ENCODE measurements at places on chromosomes 2 and 18.

GRCh38 chr2:117933884-117934354, 80.0 kb downstream of the CCDC93 start:
- no peak overlapping the region for H3K4me3 ChIP-seq
- H3K27ac ChIP-seq = peak overlapping the region; percentile 16
- H3K27me3 ChIP-seq = no peaks in the 10 kb centered on the region
- DNase-seq = no peak
- H3K4me1 ChIP-seq = no peaks in the 10 kb centered on the region

- peaks cover under 1% of the 10 kb centered on the region for H3K4me1 ChIP-seq
- H3K4me3 ChIP-seq = no peak overlapping the region
- DNase-seq = no peak
- H3K27me3 ChIP-seq = no peaks in the 10 kb centered on the region
- peaks cover 4% of the 10 kb centered on the region for H3K36me3 ChIP-seq
- H3K27ac ChIP-seq = no peak overlapping the region
Measured at GRCh38 chr2:11703700-11704099, 33.7 kb upstream of the NTSR2 start.

DNA sequence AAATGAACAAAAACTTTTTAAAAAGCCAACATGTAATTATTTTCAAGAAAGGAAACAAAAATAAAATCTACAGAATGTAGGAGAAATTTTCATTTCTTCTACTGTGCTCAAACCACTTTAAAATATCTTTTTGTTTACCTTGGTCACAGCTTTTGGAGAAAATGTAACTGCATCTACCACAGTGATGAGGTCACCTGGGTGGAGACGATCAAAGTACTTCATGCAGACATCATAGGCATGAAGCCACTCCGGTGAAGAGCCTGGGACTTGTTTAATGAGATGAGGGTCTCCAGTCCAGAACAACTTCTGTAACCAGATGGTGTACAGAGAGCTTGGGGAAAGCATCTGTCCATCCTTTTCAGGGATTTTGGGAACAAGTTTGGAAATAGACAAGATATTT, 285.8 kb downstream of the NBAS start:
- H3K4me1 ChIP-seq = peaks cover 5% of the 10 kb centered on the region
- H3K27me3 ChIP-seq = no peaks in the 10 kb centered on the region
- no peak overlapping the region for H3K4me3 ChIP-seq
- no peak for DNase-seq

DNA sequence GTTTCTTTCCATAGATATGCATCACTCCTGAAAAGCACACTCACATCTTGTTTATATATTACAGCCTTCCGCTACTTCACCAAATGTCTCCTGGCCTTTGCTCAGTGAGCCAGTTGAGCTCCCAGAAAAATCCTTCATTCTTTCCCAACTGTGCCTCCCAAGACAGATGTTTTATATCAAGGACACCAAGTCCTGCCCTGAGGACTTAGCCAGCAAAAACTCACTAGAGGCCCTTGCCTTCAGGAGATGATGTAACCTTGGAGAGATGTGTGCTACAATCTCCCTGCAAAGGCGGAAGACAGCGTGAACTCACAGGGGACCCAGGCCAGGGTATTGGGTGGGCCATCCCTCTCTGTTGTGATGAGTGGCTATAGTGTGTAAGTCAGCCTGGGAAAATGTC, 86.1 kb upstream of the CTAGE1 start:
- no peaks in the 10 kb centered on the region for H3K36me3 ChIP-seq
- H3K27ac ChIP-seq = no peak overlapping the region
- no peak overlapping the region for H3K4me3 ChIP-seq
- H3K27me3 ChIP-seq = no peaks in the 10 kb centered on the region
- DNase-seq = no peak

GRCh38 chr2:24214880-24215279, 40.0 kb downstream of the FAM228A start:
- peaks cover 4% of the 10 kb centered on the region for H3K36me3 ChIP-seq
- DNase-seq = no peak
- H3K27me3 ChIP-seq = no peaks in the 10 kb centered on the region
- peaks cover 5% of the 10 kb centered on the region for H3K4me1 ChIP-seq
- no peak overlapping the region for H3K27ac ChIP-seq
- H3K4me3 ChIP-seq = no peak overlapping the region

GRCh38 chr2:48148841-48149430, 242.6 kb upstream of the FBXO11 start:
- no peak overlapping the region for H3K4me3 ChIP-seq
- DNase-seq = no peak
- no peaks in the 10 kb centered on the region for H3K36me3 ChIP-seq
- no peaks in the 10 kb centered on the region for H3K4me1 ChIP-seq
- no peak overlapping the region for H3K27ac ChIP-seq
- H3K27me3 ChIP-seq = no peaks in the 10 kb centered on the region

GRCh38 chr2:48480526-48480925, 49.4 kb upstream of the STON1 start:
- H3K4me3 ChIP-seq = no peak overlapping the region
- peaks cover 14% of the 10 kb centered on the region for H3K4me1 ChIP-seq
- DNase-seq = no peak
- no peaks in the 10 kb centered on the region for H3K27me3 ChIP-seq
- peaks cover 8% of the 10 kb centered on the region for H3K36me3 ChIP-seq
- H3K27ac ChIP-seq = no peak overlapping the region

DNA sequence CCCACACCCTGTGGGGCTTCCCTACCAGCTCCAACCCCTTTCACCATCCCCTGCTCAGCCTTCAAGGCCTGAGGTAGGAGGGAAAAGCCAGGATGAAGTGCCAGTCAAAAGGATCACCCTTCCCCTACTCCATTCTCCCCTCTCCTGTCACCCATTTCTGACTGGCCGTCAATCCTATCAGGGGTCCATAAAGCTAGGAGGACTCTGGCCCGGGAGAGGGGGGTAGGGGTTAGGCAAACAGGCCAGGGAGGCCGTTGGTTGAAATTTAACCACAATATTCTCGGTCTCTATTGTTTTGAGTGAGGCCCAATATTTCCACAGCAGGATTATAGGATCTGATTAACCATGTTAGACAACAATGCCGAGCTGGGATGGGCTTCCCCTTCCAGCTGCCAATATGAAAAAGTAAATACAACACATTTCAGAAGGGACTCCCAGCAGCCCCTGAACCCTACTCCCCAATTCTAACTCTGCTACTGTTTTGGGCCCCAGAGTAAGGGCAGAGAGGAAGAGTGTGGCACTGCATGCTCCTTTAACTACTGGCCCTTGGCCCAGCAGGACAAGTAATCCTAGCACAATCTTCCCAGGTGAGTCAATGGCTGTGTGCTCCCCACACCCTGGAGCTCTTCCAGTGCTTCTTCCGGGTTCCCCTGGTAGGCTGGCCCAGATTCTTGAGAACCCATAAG, 10.6 kb upstream of the IHH start:
- peaks cover 4% of the 10 kb centered on the region for H3K36me3 ChIP-seq
- no peak overlapping the region for H3K4me3 ChIP-seq
- H3K4me1 ChIP-seq = no peaks in the 10 kb centered on the region
- peaks cover 3% of the 10 kb centered on the region for H3K27me3 ChIP-seq
- H3K27ac ChIP-seq = no peak overlapping the region
- no peak for DNase-seq

DNA sequence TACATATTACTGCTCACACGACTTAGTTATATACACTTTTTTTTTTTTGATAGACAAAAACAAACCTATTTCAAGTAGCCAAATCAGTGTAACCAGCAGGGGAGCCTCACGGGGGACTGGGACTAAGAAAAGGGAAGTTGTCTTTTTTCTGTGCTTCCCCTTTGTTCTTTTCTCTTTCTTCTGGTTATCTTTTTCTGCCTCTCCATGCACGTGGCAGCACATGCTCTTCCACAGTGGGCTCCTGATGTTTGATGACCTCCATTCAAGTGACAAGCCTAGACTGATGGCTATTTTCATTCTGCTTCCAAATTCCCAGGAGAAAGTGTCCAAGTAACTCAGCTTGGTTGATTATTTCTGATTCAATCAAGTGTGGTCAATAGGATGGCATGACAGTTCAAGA, 98.2 kb upstream of the STK39 start:
- peaks cover 14% of the 10 kb centered on the region for H3K4me1 ChIP-seq
- H3K27ac ChIP-seq = no peak overlapping the region
- no peaks in the 10 kb centered on the region for H3K27me3 ChIP-seq
- DNase-seq = no peak
- no peak overlapping the region for H3K4me3 ChIP-seq
- H3K36me3 ChIP-seq = no peaks in the 10 kb centered on the region

GRCh38 chr2:241890524-241891235, 21.2 kb downstream of the RTP5 start:
- no peaks in the 10 kb centered on the region for H3K27me3 ChIP-seq
- peaks cover 9% of the 10 kb centered on the region for H3K36me3 ChIP-seq
- no peak for DNase-seq
- H3K4me3 ChIP-seq = no peak overlapping the region
- peaks cover 20% of the 10 kb centered on the region for H3K4me1 ChIP-seq
- no peak overlapping the region for H3K27ac ChIP-seq

DNA sequence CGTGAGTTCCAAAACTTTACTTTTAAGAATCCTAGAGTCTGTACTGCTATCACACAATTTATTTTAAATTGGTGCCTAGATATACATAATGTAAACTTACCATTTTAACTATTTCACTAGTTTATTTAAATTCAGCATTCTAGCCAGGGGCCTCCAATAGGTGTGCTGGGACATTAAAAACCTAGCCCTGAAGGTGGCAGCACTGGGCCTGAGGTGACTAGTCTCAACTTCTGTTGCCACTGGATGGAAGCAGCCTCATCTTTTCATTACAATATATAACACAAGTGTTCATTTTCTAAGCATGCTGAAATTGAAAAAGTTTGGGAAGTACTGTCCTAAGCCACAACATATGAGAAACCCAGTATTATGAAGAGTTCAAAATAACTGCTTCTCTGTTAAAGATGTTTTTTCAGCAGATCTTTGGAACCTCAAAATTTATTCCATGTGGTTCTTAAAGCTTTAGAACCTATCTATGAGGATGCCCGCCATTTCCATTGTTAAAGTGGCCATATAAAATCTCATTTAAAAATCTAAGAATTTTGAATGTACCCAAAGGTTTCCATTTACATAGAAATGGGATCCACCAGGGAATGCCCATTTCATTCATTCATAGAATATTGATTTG, 2.9 kb upstream of the RBBP8 start:
- no peaks in the 10 kb centered on the region for H3K27me3 ChIP-seq
- H3K27ac ChIP-seq = no peak overlapping the region
- peak; percentile 72 for DNase-seq
- H3K4me3 ChIP-seq = peak overlapping the region; percentile 70
- no peaks in the 10 kb centered on the region for H3K36me3 ChIP-seq
- peaks cover 25% of the 10 kb centered on the region for H3K4me1 ChIP-seq

DNA sequence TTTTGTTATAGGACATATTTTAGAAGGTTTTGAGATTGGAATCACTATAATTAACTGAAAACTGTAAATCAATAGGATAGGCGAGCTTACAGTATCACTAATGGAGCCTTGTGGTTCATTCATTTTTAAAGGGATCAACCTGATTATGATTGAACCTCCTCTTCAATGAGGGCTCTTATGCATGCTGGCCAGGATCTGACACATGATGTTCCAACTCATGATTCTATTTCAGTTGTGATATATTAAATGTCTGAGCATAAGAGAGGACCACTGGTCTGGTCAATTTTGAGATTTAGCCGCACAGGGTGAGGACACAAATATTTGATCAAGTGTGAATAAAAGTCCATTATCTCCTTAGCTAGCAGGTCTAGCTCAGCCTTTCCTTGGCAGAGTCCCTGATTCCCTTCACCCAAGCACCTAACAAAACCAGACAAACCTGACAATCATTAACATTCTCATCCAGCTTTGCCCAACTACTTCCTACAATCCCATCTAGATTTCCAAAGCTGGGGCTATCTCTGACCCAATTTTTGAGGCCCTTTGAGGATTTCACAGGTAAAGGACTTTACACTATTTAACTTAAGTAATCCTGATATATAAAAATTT, 6.9 kb upstream of the MAP4K4 start:
- H3K4me1 ChIP-seq = no peaks in the 10 kb centered on the region
- H3K27me3 ChIP-seq = peaks cover 4% of the 10 kb centered on the region
- no peak overlapping the region for H3K27ac ChIP-seq
- no peak for DNase-seq
- no peak overlapping the region for H3K4me3 ChIP-seq

Measured in neural crest cell (in vitro differentiated cells).